ENCODE measurements at places on chromosomes 5 and 9. TPM values are rescaled to one million over a fixed set of nuclear protein-coding genes. Genes with fewer than 3 reads are reported as not detected.
A peak's percentile ranks its signal among the peaks of the same experiment; 100 is the strongest.

DNA sequence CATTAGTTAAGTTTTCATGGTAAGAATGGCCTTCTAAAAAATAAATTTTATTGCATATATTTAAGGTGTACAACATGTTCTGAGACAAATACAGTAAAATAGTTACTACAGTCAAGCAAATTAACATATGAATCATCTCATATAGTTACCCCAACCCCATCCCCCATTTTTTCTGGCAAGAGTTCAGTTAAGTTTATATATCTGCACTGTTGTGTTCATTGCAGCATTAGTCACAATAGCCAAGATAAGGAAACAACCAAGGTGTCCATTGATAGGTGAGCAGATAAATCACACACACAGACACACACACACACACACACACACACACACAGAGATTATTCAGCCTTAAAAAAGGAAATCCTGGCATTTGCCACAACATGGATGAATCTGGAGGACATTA, 37.2 kb upstream of the OTULIN start:
- no peak for DNase-seq

DNA sequence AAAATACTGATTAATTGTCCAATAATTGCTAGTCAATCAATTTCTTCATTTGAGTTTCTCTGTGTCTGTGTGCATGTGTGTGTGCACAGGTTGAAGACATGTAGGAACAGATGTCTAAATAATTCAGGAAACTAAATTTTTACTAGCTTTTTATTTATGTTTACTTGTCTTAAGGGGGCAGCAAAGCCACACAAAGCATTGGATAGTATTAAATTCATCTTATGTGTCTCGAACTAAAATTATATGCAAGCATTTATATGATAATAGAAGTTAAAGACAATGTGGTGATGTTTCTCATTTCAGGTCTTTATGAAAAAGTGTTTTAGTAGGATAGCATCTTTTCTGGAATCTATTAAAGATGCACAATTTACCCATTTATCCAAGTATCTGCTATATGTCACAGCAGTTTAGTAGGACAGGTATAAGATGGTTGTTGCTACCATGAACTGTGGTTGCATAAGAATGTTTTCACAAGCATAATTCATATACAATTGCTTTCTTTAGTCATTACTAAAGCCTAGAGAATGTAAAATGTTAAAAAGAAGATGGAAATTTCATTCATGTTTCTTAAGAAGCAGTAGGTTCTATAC, 784.6 kb upstream of the NUDT12 start:
- DNase-seq: peak; percentile 58

- no peak for DNase-seq
Observed at GRCh38 chr5:77397686-77398292, 94.3 kb downstream of the WDR41 start.

DNA sequence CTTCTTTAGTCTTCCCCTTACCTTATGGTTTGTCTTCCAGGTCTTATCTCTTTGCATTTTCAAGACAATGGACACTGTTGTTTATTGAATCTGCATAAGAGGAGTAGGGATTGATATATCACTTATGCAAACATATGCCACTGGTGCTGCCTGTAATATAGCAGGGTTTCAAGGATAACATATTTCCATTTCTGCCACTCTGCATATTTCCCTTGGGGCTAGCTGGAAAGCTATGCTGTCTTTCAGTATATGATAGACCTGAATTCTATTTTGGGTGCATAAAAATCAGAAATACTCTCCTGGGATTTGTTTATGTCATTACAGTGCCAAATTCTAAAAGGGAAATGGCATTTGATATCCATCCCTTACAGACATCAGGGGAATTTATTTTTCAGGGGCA, 400.2 kb downstream of the TLR4 start:
- DNase-seq: no peak

DNA sequence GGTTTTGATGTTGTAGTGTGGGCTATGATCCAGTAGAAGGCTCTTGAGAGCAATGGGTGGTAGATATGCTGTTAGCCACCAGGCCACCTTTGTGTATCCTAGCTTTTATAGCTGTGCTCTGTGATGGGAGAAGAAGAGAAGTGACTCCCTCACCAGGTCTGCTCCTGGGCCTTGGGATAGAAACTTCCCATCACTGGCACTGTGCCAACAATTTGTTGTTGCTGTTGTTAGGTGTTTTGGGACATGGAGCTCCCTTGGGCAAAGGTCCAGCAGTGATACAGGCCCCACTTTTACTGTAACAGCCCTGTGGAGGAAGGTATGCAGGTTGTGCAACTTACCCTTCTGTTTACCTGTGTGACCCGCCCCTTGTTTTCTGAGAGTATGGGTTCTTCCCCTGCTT, 570.9 kb upstream of the GRIN3A start:
- no peak for DNase-seq

- DNase-seq: no peak
Observed at GRCh38 chr5:14316471-14316870, 173.3 kb downstream of the TRIO start.

DNA sequence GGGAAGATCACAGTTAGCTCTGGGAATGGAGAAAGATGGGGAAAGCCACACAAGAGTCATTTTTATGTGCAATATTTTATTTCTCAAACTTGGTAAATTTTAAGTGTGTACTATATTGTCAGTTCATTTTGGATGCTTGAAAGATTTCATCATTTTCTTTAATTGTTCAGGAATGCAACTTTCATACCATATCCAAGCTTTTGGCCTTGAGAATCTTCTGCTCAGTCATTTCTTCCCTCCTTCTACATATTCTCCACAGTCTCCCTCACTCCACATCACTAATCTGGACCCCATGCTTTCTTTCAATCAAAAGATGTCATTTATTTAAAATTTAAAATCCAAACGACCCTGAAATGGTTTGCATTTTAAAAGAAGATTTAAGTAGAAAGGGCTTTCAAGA, 135.4 kb downstream of the FAM114A2 start:
- DNase-seq: no peak

DNA sequence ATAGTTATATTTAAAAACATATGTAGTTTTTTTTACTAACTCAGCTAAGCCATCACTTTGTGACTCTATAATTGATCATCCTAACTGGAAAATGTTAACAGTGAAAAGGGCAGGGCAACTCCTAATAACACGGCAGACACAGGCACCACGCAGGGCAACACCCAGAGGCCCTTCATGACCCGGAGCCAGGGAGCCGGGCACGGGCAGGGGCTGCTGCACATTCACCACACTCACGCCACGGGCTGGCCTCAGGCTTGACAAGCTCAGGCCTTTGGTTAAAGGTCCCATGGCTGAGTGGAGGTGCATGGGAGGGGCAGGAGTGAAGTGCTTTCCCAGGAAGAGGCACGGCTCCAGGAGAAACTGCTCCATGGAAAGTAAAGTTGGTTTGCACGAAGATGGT, 53.0 kb upstream of the FAM120A start:
- DNase-seq: no peak

DNA sequence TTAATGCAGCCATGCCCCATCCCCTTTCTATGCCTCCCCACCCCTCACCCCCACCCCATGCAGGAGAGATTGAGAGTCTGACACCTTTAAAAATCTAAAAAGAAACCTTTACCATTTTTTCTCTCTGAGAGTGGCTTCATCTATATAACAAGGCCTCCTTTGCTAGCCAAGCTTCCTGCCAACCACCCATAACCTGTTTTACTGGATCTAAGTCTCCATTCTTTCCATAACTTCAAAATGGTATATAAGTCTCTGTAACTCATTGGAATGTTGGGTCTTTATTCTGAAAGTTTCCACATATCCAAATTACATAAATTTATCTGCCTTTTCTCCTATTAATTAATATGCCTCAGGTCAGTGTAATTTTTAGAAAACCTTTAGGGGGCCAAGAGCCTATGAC, 1174.0 kb downstream of the MAT2B start:
- DNase-seq: no peak

DNA sequence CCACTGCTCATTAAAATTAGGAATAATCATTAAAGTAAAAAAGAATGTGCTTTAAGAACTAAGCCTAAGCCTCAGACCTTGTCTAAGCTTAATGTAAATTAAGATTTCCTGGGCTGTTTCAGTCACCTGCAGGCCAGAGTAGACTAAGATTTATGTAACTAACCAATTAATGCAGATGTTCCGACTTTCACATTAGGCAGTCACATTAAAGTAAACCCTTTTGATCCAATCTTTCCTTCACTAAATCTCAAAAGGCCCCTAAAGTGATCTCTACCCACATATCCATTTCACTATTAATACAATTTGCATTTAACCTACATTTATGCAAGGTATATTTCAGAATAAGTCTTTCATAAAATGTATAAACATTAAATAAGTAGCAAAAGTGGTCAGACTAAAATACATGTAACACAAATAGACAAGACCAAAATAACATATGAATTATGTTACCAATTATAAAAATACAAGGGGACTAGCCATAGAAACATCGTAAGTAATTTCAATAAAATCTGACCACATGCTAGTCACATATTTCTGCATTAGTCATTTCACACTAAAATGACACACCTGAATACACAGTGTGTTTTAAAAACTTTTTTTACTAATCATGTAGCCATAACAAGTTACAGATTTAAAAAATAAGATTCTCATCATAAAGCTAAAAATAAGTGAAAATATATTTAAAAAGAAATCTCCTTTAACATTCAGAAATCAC, 7.7 kb downstream of the NR3C1 start:
- DNase-seq: no peak

- DNase-seq: peak; percentile 68
Observed at GRCh38 chr5:124755565-124755964, 9.1 kb upstream of the ZNF608 start.

- DNase-seq: no peak
Observed at GRCh38 chr5:86841000-86841644, 223.4 kb downstream of the COX7C start.

DNA sequence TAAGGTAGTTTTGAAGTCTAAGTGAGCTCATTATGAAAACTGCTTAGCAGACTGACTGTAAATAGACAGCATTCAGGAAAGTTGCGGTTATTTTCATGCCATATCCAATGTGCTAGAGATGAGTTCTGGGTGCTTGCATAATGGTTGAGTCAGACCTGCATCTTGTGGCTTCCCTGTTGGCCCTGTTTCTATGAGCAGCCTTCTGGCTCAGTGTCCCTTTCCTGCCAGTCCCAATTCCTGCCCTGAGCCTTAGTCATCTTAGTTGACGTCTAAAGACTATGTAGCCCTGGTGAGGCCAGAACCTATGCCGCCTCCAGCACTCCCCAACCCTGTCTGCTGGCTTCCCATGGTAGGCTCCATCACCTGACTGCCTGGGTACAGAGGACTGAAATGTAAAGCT, 76.3 kb upstream of the TNFSF8 start:
- DNase-seq: no peak

DNA sequence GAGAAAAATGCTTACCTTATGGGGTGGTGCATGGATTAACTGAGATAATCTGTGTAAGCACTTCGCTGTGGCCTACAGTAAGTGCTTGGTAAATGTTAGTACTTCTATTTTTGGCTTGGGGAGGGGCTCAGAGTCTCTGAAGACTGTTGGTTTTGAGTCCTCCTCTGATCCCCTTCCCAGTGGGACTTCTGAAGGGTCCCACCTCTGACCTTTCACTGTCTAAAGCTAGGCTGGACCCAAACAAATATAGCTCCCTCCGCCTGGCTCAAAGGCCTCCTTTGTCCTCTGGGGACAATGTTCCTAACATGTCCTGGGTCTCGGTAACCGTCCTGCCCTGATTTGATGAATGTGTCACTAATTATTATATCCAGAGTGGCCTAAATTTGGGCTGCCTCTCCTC, 34.8 kb downstream of the CAMK2A start:
- DNase-seq: no peak

DNA sequence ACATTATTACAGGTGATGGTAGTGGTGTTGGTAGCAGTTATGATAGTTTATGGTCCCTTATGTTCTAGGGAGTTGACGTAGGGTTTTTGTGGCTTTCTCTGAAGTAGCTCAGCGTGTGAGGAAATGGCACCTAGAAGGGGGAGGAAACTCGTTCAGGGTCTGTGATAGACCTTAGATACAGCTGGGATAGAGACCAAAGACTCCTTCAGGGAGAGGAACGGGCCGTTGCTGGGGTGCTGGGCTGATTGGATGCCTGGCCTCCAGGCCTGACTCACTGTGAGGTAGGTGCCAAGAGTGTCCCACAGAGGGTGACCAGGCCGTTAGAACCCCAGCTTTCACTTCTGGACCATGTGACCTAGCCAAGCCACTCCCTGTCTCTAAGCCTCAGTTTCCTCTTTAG, 96.6 kb downstream of the DAB2IP start:
- no peak for DNase-seq

DNA sequence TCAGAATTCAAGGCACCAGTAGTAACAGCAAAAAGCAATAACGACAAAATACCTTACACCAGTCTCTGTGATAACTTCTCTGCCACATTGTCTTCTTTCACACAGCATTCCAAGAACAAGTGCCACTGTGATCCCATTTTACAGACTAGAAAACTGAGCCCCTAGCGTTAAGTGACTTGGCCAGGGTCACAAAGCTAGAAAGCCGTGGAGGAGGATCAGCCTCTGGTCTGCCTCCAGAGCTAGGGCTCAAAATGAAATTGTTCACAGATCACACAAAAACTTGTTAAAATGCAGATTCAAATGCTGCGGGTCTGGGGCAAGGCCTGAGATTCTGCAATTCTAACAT, 154.1 kb downstream of the FAM114A2 start:
- no peak for DNase-seq

GRCh38 chr9:126723807-126724172, 81.0 kb upstream of the ZBTB43 start:
- DNase-seq: no peak

The FAM13B gene
- 7.7 TPM for total RNA-seq

The HTR4 gene
- not detected for total RNA-seq

The OR1Q1 gene
- not detected for total RNA-seq

The GPRIN1 gene
- total RNA-seq: 14.0 TPM

The NUTM2G gene
- total RNA-seq: not detected

The PCDHGA3 gene
- total RNA-seq: 10.3 TPM

The ANKRD20A1 gene
- 0.97 TPM for total RNA-seq

The DCTN4 gene
- 39.6 TPM for total RNA-seq

The PCDHB3 gene
- total RNA-seq: 0.21 TPM

The PRR16 gene
- total RNA-seq: 4.5 TPM

The ADAMTS6 gene
- 1.7 TPM for total RNA-seq

The CA9 gene
- total RNA-seq: 1.3 TPM

Data from H4 (cell line).